Suppressor macrophage (primary cell): ENCODE measurements at places on chromosomes 6 and 20.

DNA sequence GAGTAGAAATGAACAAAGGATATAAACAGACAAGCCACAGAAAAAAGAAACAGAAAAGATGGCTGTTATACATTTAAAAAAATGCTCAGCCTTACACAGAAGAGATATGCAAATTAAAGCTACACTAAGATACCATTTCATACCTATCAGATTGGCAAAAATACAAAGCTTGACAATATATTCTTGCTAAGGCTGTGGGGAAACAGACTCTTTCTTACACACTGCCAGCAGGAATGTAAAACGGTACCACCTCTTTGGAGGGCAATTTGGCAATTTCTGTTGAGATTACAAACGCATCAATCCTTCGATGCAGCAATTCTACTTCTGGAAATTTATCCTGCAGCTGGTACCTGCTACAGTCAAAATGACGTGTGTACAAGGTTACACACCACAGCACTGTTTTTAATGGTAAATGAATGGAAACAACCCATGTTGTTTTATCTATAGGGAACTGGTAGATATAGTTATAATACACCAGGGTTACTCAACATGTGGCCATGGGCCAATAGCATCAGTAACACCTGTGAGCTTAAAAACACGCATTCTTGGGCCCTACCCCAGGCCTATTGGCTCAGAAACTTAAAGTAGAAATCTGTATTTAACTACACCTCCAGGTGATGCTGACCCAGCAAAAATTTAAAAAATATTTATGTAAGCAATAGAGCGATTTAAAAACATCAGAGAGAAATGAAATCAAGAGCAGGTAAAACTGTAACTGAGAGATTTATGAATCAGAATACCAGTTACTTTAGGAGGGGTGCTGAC lies 53.3 kb downstream of the TRAM2 start:
- no peak for DNase-seq

GRCh38 chr6:149723262-149723661 lies 5.4 kb upstream of the LATS1 start:
- no peak for DNase-seq

DNA sequence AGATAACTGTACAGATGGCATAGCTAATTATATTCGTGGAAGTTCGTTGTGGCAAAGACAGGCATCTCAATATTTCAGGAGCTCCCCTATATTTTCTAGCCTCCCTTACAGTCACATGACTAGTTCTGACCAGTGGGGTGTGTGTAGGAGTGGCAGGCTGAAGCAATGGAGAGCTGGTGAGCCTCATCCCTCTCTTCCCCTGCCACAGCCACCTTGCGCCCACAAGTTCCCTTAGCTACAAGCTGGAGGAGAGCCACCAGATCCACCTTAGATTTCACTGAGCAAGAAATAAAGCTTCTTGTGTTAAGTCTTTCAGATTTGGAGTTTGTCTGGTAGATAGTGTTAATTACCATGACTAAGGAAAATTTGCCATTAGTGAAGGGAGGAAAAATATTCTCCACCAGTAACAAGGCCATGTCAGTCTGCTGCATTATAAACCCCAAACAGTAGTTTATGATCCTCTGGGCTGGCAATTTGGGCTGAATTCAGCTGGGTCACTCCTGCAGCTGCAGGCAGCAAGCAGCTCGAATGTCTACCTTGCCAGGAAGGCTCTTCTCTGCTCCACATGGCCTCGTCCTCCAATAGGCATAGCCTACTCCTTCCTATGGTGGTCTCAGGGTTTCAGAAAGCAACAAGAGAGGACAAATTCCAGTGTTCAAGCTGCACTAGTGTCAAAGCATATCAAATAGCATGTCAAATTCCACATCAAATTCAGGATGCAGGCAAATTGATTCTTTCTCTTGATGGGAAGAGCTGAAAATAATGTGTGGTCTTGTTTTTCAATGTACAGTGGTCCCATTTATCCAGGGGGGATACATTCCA lies 7.4 kb upstream of the RBCK1 start:
- no peak for DNase-seq

DNA sequence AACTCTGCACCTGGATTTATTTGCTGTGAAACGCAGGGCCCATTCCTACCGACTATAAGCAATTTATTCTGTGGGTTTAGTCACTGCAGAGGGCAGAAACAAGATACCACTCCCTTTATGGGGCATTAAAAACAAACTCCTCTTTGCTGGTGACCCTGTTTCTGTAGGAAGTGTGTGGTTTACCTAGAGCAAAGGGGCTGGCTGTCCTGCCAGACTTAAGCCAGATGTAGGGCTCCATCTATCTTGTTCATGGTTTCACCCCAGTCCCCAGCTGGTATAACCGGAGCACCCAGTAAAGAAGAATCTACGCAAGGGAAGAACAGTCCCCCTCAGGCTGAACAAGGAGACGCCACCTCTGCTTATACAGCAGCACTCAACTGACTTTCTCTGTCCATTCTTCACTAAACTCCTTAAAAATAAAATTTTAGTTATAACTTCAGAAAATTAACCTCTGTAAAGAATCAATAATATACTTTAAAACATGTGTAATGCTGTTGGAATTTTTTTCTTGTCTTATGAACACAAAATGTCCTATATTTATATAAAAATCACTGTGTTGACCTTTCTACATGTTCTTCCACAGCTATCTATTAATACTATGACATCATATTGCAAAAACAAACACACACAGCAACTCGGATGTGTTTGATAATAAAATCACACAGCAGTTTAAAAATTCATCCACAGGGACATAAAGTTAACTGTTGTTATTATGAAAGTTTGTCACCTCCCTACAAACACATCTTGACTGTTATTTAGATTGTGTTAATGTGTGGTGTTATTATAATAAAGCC lies 126.1 kb upstream of the RPS6KA2 start:
- DNase-seq = no peak

GRCh38 chr6:139243536-139243935 lies 48.3 kb downstream of the TXLNB start:
- DNase-seq = no peak

DNA sequence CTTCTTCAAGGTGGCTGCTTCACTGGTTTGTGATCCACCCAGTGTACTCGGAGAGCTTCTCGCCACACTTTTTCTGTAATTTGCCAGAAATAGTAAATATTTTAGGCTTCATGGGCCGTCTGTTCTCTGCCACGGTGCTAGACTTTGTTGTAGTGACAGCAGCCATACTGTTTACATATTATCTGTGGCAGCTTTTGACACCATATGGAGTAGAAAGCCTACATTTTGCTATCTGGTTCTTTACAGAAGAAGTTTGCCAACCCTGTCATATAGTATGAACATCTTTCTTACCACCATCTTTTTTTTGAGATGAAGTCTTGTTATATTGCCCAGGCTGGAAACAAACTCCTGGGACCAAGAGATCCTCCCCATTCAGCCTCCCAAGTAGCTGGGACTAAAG lies 32.5 kb downstream of the FAM209B start:
- no peak for DNase-seq

GRCh38 chr6:10886691-10887502 lies at the start of gene SYCP2L:
TSS of gene SYCP2L (plus strand) at chr6:10887052. CDS start at chr6:10887127, 75 bp downstream.
- peak; percentile 43 for DNase-seq

GRCh38 chr20:11891077-11891775 lies 26.5 kb upstream of the BTBD3 start:
- DNase-seq = peak; percentile 64

DNA sequence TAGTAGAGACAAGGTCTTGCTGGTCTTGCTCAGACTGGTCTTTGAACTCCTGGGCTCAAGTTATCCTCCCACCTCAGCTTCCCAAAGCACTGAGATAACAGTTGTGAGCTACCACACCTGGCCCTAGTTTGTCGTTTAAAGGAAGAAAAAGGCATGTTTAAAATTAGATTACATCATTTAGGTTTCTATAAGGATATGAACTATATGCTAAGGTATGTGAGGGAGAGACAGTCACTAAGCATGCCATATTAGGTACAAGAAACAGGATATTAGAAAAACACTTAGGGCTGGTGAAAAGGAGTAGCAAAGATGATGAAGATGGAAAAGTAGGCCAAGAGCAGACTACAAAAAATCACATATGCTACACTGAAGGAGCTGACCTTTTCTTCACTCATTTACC lies 106.4 kb downstream of the ASCC3 start:
- DNase-seq = no peak

DNA sequence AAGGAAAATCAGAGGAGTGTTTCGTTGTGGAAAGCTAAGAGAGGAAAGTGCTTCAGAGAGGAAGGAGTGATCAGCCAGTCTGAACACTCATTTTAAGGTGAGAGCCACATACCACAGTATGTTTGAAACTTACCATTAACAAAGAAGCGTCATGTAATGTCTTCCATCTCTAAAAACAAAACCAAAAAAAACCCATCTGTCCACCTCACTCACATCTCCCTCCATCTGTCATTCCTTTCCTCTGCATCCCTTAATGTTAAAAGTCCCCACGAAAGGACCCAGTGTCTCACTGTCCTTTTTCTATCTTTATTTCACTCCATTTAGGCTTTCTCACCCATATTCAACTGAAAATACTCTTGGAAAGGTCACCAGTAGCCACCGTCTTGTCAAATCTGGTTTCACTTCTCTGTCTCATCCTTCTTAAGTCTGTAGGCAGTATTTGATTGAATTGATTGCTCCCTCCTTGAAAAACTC lies 59.4 kb upstream of the GNRH2 start:
- DNase-seq = peak; percentile 50

- no peak for DNase-seq
These were observed 54.0 kb upstream of the IPCEF1 start for GRCh38 chr6:154410619-154411072.

DNA sequence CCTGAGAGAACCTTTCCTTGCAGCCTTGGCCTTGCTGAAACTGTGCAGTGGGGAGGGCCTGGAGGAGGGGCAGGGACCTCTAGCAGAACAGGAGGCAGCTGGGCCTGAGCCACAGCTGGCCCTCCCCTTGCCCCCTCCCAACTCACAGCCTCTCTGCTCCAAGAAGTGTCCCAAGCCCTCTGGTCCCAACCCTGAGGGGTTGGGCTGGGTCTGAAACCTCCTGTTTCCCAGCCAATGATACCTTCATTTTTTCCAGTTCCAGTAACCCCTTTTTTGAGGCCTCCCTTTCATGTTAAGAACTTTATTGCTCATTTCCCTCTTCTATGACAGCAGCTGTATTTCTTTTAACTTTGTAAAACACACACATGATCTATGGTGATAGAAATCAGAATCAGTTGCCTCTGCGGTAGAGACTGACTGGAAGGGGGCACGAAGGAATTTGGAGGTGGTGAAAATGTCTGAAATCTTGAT lies 17.9 kb upstream of the ARMC12 start:
- DNase-seq = no peak

DNA sequence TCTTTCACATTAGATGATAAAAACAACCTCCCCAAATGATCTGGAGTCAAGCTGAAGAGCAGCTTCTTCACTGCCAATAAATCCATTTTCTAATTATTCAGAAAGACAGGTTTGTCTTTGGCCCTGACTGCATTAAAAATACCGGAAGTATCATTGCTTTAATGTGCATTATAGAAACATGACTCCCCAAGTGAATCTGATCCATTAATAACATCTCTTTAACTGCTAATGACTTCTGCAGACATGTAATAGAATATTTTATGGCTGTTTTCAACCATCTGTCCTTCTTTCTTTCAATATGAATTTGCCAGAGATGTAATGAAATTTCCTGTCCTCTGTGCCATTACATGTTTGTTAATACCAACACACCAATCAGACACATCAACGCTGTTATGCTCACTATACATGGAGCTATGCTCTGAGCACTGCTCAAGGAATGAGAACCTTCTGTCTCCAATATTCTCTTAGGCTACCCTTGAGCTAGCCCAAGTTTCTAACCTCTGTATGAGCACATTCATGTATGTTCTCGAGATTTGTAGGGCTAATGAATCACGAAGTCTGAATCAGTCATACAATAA lies 87.8 kb downstream of the LYRM4 start:
- no peak for DNase-seq

GRCh38 chr6:11367638-11368199 lies 135.3 kb upstream of the NEDD9 start:
- DNase-seq = no peak

- no peak for DNase-seq
These were observed 246.5 kb downstream of the HAO1 start for GRCh38 chr20:7693761-7694160.

DNA sequence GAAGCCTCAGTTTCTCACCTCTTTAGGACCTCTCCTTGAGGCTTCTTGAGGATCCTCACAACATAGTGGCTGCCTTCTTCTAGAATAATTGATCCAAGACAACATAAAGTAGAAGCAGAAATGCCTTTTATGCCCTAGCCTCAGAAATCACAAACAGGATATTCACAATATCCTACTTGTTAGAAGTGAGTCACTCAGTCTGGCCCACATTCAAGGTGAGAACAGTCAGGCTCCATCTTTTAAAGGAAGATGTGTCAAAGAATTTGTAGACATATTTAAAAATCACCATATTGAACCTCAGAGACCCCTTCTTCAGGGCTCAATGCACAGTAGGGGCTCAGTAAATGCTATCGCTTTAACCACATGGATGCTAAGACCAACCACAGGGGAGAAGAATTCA lies 20.8 kb upstream of the FAM83D start:
- no peak for DNase-seq

DNA sequence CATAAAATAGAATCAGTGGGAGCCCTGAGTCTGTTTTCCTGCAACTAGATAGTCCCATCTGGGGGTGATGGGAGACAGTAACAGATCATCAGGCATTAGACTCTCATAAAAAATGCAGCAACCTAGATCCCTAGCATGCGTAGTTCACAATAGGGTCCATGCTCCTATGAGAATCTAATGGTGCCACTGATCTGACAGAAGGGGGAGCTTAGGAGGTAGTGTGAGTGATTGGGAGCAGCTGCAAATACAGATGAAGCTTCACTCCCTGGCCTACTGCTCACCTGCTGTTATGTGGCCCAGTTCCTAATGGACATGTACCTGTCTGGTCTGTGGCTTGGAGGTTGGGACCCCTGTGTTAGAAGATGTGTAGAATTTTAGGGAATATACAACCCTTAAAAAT lies 904.5 kb upstream of the EPHA7 start:
- DNase-seq = no peak

DNA sequence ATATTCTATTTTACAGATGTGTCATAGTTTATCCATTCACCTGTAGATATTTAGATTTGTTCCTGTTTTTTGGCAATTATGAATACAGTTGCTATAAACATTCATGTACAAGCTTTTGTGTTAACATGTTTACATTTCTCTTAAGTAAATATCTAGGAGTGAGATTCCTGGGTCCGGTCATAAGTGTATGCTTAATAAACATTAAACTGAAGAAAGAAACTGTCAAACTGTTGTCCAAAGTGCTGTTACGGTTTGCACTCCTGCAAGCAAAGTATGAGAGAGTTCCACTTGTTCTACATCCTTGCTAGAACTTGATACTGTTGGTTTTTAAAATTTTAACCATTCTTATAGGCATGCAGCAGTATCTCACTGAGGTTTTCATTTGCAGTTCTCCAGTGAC lies 138.6 kb downstream of the RALGAPA2 start:
- no peak for DNase-seq
